ENCODE measurements at places on chromosomes 2 and 18.

GRCh38 chr2:117855886-117856285 lies 41.4 kb downstream of the DDX18 start:
- DNase-seq, result no peak

DNA sequence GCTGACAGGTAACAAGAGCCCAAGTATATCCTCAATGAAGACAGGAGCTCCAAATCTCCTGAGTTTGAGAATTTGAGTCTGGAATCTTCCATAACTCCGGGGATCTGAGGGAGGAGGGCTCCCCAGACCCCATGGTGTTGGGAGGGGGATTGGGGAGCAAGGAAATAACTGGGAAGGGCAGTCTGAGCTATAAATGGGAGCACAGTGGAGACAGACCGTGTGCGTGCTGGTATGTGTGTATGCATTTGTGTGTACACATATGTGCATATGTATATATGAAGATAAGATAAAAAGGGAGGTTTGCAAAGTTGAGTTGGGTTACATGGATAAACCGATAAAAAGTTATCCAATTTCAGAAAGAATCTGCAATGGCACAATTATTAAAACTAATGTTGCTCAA lies 2.3 kb downstream of the APCDD1 start:
- DNase-seq, result no peak

DNA sequence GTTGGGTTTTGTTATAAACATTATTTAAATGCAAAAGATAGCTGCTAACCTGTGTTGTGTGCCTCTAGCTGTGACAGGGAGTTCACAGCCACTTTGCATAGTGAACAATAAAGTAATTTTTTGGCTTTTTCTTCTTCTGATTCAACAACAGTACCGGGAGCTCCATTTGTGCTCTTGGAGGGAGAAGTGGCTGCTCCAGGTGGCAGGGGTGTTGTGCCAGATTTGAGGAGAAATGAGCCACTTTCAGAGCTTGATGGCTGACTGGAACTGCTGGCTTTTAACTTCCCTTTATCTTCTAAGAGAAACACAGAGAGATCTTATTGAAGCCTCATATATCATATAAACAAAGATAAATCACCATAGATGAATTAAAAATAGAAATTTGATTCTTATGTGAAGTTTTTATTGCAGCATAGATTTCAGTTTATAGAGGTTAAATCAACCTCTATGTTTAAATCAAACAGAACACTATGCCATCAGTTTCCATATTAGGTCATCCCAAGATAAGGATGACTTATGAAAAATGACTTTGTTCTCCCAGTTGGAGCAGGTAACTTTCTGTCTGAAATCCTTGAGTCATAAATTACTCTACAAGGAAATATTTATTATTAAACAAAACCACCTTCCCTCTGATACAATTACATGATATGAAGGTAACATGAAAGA lies 182.0 kb upstream of the SESTD1 start:
- no peak for DNase-seq

DNA sequence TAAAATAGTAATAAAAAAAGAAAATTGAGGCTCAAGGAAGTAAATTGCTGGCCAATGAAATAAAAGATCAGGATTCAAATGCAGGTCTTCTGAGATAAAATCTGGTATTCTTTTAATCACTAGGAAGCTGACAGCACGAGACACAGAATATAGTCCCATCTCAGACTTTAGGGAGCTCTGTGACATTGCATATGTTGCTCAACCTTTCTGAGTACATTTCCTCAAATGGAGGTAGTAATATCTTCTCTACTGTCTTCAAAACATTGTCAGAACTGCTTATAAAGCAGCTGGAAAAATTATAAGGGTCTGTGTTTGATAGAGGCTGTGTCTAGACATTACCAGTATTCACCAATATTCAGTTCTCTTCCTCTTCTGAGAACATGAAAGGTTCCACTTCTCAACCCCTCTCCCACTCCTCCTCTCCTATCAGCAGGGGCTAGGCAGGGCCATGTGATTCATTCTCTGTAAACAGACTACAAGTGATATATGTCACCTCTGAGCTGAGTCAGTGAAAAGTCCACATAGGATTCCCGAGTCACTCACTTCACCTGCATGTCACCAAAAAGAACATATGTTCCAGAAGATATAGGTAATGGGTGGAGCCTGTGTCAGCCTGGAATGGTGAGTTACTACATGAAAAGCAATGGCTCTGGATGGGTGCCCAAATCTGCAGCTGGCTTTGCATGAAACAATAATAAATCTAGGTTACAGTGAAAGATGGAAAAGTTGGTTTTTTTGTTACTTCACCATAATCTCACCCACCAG lies 7.1 kb downstream of the KCNE4 start:
- DNase-seq, result no peak
